ENCODE measurements at places on chromosomes 16 and 17.

DNA sequence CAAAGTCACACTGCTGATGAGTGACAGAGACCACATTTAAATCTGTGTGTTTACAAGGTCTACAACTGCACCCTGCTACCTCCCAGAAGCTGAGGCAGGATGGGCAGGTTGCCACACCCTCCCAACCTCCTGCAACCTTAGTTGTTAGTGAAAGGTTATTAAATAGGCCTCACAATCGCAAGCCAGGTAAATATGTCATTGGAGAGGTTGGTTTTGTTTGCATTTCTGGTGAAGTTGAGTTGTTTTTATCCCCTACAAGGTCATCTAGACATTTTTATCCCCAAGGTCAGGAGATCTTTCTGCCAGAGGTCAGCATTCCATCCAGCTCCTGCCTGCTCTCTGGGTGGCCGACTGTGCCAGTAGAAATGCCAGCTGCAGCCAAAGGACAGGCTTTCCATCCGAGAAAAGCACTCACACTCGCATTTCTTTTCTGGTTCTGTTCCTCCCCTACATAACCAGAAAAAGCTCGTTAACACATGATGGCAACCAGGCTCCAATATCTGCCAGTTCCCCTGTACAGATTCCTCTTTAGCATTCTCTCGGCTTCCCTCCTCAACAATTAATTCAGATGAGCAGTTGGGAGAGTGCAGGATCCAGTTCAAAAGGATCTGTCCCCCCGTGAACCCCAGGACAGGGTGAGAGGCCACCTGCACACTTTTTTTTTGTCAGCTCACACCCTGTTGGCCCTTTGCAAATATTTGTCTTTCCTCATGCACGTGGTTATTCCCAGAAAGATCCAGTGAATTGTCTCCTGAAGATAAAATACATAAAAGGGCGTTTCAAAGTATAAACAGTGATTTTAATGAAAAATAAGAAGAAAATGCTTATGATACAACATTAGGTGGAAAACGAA lies 562.8 kb downstream of the MAF start:
- no peak for DNase-seq

GRCh38 chr16:56303880-56304279 lies 112.6 kb downstream of the GNAO1 start:
- DNase-seq = no peak

- DNase-seq = no peak
Observed at GRCh38 chr16:47644166-47644565, 183.0 kb downstream of the PHKB start.

- no peak for DNase-seq
Observed at GRCh38 chr16:9112166-9112843, 20.9 kb downstream of the HAPSTR1 start.

- DNase-seq = no peak
Observed at GRCh38 chr17:12422651-12423050, 243.0 kb upstream of the MYOCD start.

GRCh38 chr16:85321509-85322271 lies 209.4 kb upstream of the CIBAR2 start:
- DNase-seq = no peak

DNA sequence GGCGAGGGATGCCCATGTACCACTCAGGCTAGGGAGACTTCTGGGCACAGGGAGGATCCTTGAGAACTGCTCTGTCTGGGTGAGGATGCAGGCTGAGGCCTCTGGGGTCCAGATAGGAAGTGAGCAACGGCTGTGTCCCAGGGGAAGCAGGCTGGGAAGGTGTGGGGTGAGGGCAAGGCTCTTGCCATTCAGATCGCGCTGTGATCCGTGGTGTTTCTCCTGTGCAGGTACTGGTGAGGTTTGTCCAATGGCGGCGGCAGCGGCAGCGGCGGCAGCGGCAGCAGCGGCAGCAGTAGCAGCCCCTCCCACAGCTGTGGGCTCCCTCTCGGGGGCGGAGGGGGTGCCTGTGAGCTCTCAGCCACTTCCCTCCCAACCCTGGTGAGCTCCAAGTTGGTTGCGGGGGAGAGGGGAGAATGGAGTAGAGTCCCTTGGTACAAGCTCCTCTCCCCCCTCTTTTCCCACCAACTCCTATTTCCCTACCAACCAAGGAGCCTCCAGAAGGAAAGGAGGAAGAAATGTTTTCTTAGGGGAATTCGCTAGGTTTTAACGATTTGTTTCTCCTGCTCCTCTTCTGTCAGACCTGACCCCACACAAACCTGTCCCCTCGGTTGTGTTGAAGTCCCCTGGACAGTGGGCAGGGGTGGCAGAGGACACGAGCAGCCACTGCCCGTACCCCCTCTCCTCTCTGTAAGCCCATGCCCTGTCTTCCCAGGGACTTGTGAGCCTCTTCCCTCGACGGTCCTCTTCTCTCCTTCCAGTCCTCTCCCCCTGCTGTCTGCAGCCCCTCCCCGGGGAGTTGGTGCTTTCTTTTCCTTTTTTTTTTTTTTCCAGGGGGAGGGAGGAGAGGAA lies 1.9 kb upstream of the PRRT2 start:
- DNase-seq = no peak

DNA sequence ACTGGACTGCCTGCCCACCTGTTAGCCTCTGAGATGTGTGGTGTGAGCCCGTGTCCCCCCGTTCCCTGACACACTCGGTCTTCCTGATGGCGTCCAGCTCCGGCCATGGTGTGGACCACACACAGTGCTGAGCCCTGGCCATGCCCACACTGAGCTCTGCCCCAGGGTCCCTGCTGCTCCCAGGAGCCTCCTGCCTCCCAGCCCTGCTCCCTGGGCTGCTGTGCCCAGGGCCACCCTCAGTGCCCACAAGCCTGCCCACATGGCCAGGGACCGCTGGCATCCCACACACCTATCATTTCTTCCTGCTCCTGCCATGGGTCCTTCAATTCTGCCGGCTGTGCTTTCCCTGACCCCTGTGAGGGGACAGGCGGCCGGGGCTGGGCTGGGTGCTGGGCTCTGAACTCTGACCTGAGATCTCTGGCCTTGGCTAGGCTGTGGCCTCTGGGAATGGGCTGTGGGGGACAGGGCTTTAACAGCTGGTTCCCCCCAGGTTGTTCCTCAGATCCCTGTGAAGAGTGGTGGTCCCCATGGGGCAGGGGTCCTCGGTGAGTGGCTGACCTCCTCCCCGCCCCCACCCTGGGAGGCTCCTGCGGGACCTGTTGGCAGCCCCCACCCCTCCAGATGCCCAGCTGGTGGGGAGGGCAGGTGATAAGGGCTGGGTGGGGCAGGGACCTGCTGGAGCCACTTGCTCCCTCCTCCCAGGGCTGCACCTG lies 4.0 kb downstream of the CEMP1 start:
- DNase-seq = no peak

GRCh38 chr16:73432850-73433730 lies 385.2 kb upstream of the ZFHX3 start:
- DNase-seq = no peak

DNA sequence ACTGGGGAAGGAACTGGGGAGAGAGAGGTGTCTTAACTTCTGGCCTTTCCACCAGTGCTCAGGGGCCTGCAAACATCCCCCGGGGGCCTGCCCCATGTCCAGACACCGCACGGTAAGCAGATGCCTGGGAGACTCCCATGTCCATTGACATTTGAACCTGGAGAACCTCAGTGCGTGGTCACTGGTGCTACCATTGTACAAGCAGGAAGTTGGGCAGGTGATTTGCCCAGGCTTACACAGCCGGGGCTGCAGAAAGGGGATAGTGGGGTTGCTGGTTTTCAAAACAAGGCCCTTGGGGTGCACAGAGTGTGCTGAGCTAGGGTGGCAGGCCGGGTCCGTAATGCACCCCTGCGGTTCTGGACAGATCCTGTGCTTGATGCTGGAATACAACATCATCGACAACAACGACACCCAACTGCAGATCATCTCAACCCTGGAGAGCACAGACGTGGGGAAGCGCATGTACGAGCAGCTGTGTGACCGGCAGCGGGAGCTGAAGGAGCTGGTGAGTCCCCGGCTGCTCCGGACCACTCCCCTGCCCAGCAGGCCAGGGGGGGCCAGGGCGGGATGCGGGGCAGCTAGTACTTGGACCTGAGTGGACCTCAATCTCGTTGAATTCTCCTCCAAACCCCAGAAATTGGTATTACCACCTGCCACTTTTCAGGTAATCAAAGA lies 77.7 kb upstream of the PLCG2 start:
- no peak for DNase-seq

- DNase-seq = no peak
Observed at GRCh38 chr16:89018282-89019158, 41.5 kb upstream of the CBFA2T3 start.

DNA sequence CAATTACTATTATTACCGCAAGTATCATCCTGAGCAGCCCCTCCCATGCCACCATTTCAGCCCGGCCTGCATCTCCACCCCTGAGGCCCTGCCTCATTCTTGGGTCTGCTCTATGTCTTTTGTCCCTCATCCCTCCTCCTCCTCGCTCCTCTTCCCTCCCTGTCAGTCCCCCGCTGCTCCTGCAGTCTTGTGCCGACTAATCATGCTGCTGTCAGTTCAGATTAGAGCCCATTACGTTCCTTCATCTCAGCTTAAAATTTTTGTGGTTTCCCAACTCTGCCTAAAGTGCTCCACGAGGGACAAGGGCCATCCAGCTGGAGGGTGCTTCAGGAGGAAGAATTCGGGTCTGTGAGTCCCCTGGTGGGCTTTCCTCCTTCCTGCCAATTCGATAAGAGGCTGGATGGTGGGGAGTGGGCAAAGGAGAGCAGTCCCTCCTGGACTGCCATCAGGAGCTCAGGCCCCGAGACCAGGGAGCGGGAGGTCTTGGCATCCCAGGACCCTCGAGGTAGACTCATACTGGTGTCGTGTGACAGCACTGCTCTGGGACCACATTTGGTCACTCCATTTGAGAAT lies 32.9 kb upstream of the GOSR2 start:
- DNase-seq = no peak

- no peak for DNase-seq
Observed at GRCh38 chr16:10921536-10922327, 20.5 kb downstream of the DEXI start.

- DNase-seq = no peak
Observed at GRCh38 chr17:82204831-82205719, 7.6 kb downstream of the CCDC57 start.

- no peak for DNase-seq
Observed at GRCh38 chr16:30875871-30876801, 17.7 kb downstream of the BCL7C start.

All from stimulated activated CD8-positive, alpha-beta memory T cell treated with anti-CD3 and anti-CD28 coated beads, Interleukin-2, amount 100 ng/mL, for 1 hour (primary cell).